ENCODE measurements at places on chromosomes 11 and 22.

- peak; percentile 66 for DNase-seq
These were observed 11.7 kb downstream of the OSBPL5 start for GRCh38 chr11:3153291-3153861.

GRCh38 chr22:24046024-24046423 is 34.9 kb downstream of the CABIN1 start:
- peak; percentile 27 for DNase-seq

DNA sequence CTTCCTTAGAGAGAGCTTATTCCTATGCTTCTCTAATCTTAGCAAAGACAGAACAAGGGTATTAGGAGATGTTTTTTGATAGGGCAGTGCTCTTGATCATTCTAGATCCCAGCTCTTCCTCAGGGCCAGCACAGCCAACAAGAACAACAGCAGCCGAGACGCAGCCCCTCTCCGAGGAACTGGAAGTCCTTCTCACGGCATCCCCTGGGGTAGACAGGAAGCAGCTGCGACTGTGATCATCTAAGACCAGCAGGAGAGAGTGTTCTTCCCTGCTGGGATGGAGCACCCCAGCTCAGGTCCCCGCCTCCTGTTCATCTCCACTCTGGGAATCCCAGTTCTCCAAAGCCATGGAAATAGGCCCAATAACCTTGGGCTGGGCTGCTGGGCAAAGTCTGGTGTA is 29.6 kb downstream of the IRAG1 start:
- DNase-seq: no peak

DNA sequence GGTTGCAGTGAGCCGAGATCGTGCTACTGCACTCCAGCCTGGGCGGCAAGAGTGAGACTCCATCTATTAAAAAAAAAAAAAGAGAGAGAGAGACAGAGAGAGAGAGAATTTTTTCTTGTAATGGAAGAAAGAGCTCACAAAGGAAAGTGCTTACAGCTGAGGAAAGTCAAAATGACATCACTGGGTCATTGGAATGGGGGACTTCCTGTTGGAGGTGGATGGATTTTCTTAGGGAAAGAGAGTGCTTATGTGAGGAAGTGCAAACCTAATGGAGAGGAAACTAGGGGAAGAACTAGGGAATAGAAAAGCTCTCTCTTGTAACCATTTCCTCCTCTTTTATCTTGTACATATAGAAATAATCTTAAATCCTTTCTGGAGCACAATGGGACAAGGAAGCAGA is 6.3 kb upstream of the PIWIL4 start:
- peak; percentile 30 for DNase-seq

DNA sequence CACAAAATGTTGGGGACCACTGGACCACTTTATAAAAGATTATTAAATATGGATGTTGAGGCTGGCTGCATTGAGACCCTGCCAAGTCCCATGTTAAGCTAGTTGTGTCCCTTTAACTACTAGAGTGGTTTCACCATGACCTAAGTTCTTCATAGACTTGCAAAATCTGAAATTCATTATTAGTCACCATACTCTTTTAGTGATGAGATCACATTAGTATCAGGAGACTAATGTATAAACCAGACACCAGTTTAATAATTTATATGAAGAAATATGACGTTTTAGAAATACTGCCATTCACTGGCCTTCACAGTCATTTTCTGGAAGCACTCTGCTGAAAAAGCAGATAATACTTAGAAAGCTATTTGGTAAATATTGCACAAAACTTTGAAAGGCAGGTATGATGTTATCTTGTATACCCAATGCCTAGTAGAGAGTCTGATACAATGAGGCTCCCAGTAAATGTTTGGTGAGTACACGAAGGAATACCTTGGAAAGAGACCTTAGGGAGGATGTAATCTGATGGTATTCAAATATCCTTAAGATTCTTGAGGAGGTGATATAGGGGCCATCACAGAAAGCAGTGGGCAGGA is 728.2 kb upstream of the ANO5 start:
- no peak for DNase-seq

DNA sequence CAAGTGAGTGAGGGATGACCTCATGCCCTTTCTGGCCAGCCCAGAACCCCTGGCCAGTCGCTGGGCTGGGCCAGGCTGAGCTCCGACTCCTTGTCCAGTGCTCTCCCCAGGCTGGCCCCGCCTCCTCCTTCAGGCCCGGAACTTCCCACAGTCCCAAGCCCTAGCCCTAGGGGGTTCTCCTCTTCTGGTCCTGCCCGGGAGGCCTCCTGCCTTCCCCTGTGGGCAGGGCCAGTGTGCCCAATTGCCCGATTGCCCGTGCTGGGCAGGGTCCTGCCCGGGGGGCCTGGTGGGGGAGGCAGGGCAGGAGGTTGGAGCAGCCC is 4.2 kb downstream of the TCIRG1 start:
- DNase-seq: no peak

- DNase-seq: peak; percentile 18
These were observed 76.8 kb upstream of the CREB3L1 start for GRCh38 chr11:46200537-46201281.

DNA sequence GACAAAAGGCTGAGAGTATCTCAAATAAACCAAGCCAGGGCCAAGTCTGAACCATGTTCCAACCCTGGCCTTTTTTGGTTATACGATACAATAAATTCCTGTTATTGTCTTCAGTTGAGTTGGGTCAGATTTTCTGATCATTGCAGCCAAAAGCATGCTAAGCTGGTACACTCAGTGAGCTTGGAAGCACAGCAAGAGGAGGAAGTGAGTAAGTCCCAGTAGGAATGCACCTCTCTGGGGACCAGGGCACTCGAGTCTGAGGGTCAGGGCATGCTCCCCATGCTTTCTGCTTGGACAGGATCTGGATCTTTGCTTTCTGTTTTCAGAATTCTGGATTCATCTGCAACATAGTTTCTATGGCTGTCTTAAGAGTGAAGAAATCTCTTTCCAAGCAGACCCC is 73.1 kb downstream of the TMPRSS5 start:
- peak; percentile 60 for DNase-seq

GRCh38 chr11:21113876-21114275 is 444.5 kb downstream of the NELL1 start:
- no peak for DNase-seq

GRCh38 chr11:29282088-29282487 is 734.7 kb downstream of the KCNA4 start:
- peak; percentile 98 for DNase-seq

DNA sequence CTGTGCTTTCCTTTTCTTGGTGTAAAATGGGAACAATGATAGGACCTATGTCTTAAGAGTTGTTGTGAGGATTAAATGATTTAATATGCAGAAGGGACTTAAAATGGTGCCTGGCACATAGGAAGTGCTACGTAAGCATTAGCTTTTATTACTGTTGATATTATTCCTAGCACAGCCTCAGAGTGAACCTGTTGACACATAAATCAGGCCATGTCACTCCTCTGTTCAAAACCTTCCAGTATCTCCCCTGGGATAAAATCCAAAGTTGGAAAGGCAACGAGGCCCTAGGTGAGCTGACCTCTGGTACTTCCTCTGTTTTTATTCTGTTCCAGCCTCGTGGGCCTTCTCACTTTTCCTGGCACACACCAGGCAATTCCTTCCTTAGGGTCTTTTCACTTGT is 108.8 kb upstream of the CADM1 start:
- DNase-seq: no peak

- DNase-seq: no peak
These were observed 1.8 kb downstream of the SIK3 start for GRCh38 chr11:117096201-117096991.

DNA sequence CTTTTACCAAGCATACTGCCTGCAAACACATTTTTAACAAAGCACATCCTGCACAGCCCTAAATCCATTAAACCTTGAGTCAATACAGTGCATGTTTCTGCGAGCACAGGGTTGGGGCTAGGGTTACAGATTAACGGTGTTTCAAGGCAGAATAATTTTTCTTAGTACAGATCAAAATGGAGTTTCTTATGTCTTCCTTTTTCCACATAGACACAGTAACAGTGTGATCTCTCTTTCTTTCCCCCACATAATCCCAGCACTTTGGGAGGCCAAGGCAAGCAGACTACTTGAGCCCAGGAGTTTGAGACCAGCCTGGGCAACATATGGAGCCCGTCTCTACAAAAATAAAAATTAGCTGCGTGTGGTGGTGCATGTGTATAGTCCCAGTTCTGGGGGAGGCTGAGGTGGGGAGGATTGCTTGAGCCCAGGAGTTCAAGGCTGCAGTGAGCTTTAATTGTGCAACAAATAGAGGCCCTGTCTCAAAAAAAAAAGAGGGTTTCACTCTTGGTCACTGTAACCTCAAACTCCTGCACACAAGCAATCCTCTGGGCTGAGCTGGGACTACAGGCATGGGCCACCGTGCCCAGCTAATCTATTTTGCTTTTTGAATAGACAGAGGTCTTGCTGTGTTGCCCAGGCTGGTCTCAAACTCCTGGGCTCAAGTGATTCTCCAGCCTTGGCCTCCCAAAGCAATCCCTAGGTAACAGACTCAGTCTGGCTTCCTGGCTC is 19.7 kb upstream of the SLC3A2 start:
- no peak for DNase-seq

GRCh38 chr11:113048820-113049768 is 87.9 kb downstream of the NCAM1 start:
- DNase-seq: peak; percentile 90

GRCh38 chr11:35658020-35658948 is 4.3 kb upstream of the TRIM44 start:
- DNase-seq: no peak

DNA sequence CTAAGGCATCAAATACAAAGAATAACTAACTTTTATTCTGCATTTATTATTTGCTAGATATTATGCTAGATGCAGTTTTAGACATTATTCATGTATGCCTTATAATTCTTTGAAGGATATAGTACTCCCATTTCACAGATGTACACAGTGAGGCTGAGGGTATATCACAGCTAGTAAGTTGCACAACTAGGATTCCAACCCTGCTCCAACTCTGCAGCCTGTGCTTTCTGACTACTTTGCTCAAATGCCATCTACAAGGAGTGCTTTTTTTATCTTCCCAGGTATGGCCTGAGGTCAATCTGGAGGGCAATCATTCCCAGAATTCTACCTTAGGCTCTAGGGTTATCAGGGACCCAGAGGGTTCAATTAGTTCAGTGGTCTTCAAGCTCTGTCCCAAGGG is 28.4 kb downstream of the NUP160 start:
- DNase-seq: no peak

GRCh38 chr11:111454561-111455192 is 57.5 kb downstream of the BTG4 start:
- DNase-seq: peak; percentile 74

DNA sequence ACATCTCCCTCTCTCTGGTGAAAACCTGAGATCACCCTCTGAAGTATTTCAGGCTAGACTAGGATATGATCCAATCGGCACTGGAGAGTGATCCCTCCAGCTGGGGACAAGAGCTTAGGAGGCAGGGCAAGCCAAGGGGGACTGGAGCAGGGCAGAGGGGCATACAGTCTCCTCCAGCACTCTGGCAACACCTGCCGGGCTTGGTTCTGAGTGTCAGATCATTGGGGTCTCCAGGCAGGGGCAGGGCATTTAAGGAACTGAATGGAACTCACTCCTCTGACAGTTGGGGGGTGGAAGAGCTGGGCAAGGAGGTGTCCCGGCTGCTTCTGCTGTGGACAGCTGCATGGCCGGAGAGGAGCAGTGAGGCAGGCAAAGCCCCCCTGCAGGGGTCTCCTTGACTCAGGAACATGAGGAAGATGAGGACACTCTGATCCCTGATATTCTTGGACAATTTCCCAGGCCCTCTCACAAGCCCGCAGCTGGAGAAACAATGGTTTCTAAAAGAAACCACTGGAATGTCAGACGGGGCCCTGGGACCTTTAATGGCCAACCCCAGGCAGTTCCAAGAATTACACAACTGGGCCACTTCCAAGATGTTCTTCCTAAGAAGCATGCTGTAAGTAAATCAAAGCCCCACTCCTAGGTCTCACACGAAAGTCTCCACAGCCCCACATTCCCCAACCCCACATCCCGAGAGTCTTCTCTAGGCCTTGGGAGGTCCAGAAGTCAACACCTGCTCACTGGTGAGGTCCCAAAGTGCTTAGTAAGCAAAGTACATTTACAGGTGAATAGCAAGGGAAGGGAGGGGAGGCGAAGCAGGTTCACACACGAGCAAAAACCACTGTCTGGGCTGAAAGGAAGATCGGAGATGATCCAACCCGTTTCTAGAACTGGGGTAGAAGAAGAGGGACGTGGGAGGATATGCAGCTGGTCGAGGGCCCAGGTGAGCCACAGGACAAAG is 1.2 kb upstream of the CCDC86 start:
- DNase-seq: peak; percentile 91
